Femur (tissue), 1 donor: ENCODE measurements at places on chromosomes 6 and 20.
A peak's percentile ranks its signal among the peaks of the same experiment; 100 is the strongest.

DNA sequence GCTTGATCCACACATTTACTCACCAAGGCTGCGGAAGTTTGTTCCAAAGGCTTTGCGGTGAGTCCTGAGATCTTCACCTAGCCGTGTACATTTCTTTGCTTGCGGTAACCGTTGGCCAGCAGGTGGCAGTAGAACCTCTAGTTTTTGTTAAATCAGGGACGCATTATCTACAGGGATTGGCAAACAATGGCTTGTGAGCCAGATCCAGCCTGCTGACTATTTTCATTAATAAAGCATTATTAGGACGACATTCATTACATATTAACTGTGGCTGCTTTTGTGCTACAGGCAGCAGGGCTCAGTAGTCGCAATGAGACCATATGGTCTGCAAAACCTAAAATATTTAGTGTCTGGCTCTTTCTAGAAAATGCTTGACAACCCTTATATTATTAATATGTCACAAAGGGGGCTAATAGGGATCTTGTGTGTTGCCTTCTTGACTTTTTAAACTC, 174.1 kb downstream of the DOK5 start:
- peak; percentile 69 for DNase-seq

DNA sequence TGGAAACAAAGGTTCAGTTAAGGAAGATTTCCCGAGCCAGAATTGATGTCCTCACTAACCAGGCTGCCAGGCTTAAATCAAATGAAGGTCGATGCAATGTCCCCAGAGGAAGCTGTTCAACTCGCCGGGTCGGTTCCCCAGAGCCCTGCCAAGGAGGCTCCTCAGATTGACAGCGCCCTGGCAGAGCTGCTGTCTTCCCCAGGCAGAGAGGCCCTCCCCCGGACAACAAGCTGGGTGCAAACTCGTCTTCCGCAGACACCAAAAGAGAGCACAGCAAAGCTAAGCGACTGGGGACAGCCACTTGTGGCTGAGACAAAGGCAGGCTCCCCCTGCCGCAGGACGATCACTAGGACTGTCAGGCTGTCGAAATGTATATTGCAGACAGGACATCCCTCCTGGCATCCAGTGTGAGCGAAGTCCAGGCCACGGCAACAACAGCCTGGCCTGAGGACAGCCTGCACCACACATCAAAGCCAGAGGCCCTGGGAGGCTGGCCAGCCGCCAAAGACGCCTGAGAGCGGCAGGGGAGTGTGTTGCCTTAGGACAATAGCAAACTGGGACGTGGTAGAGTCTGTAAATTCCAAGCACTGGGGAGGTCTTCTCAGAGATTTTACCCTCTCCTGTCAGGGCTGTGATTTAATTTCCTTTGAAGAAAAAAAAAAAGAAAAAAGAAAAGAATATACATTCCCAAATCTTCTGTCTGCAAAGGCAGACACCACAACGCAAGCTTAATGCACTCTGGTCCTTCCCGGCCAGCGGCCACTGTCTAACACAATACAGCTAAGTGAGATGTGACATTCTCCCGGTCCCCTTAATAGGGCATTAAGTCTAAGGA, 99.1 kb downstream of the HIVEP2 start:
- DNase-seq: peak; percentile 90

- DNase-seq: no peak
Measured at GRCh38 chr6:109296452-109296851, 85.8 kb downstream of the CD164 start.

DNA sequence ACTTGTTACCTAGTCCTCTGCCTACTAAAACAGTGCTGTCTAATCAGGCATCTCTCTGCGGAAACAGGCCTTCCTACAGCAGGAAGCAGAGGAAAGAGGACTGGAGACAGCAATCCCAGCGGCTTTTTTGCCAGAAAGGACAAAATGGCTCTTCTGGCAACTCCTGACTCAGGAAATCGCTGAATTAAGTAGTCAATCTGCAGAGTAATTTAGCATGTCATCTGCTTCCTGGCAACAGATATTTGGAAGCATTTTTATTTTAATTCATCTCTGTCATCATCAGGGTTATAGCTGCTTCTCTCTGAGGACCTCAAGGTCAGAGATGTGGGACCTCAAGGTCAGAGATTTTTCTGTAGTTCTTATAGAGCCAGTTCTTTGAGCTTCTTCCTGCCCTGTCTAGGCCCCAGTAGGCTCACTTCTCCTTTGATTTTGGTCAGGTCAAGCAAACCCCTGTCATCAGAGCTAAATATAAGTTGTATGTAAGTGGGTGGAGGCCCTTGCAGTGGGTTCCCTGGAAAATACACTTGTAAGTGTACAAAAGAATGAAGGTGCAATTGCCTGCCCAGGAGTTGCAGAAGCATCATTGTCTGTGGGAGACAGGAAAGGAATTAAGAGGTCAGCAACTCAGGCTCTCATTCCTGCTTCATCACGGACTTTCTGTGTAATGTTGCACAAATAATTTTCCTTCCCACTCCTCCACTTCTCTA, 229.4 kb downstream of the ALDH8A1 start:
- no peak for DNase-seq

GRCh38 chr6:125503181-125503580, 201.4 kb upstream of the HDDC2 start:
- no peak for DNase-seq

DNA sequence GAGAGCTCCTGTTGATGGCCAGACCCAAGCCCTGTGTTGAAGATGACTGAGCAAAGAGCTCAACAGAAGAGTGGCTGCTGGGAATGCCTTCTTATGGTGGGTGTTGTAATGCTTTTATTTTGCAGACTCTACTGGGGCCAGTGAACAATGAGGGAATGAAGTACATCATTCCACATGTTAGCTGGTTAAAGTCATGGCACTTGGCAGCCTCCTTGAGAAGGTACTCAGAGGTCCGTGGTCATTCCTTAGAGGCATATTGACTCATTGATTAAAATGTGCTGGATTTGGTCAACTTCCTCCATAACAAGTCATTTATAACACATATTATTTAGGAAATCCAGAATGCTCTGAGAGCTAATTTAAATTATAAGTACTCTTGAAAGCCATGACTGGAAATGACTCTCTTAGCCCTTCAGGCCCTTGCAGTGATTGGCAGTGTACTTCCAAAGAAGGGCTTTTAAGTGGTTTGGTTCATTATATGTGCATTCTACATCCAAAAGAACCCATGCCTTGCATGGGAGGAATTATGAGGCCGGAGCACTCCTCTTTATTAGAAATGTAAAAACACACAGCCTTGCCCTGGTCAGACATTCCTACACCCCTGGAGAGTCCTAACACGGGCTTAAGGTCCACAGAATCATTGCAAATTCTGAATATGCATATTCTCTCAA, 976.9 kb downstream of the KIF16B start:
- DNase-seq: no peak

GRCh38 chr6:77326029-77326428, 137.3 kb downstream of the HTR1B start:
- DNase-seq: no peak

DNA sequence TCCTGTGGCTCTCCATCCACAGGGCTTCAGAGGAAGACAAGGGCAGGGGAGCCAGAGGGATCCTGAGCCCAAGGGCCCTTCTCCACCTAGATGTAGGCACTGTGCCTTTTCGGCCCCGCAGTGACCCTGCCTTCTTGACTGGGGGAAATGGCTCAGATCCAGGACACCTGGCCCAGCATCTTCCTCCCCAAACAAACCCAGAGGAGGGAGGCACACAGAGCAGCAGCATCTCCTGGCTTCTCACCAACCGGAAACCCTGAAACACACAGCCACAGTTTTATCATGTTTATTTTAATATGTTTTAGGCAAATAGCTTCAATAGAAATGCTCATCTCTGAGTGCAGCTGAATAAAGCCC, 84.5 kb upstream of the LRFN2 start:
- DNase-seq: no peak

DNA sequence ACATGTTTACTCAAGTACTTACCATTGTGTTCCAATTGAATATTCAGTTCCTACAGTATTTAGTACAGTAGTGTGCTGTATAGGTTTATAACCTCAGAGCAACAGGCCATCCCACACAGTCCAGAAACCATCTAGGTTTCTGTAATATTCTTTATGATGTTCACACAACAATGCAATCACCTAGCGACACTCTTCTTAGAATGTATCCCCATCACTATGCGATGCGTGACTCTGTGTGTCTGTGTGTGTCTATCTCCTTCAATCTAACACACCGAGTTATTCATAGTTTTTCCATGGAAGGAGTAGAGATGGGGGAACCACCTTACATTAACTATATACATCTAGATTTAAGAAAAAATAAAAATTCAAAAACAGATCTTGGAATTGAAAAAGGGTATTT, 161.7 kb downstream of the INSM1 start:
- DNase-seq: no peak

DNA sequence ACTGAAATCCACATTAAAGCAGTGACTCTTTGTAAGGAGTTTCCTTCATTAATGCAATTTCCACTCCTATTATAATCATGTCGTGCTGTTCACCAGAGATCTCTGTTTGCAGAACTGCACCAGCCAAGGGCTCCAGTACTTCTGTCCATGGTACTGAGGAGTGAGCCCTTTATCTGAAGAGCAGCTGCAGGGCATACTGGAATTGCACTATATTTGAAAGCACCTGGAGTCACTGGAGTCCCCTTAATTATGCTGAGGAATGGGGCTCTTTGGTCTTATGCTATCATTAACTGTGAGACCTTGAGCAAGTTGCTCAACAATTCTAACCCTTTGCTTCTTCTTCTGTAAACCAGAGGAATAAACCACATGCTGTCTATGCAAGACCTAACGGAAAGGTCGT, 61.7 kb upstream of the NUP153 start:
- DNase-seq: no peak

DNA sequence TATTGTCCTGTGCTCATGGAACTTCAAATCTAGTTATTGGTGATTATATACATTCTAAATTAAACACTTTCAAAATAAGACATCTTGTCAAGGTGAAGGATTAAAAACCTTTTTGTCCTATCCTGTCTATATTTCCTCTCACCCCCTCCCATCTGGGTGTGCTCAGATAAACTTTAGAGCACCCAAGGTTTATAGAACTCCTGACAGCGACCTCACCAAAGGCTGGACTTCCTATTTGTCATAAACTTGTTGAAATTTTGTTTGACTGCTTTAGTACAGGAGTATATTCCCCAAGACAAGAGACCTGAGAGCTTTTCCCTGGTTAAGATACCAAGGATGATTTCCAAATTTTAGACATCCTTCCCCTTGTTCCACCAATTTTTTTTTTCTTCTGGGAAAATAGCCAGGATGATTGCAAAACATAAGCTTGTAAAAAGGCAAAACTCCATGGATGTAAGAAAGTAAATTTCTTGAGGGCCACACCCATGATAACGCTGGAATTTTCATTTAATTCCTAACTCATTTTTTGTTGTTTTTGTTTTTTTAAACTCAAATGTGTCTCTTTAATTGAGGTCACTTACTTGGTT, 33.0 kb downstream of the CARMIL1 start:
- no peak for DNase-seq

GRCh38 chr6:155517294-155517693, 61.7 kb upstream of the NOX3 start:
- DNase-seq: no peak

- no peak for DNase-seq
Measured at GRCh38 chr20:14062786-14063185, 67.5 kb downstream of the MACROD2 start.

DNA sequence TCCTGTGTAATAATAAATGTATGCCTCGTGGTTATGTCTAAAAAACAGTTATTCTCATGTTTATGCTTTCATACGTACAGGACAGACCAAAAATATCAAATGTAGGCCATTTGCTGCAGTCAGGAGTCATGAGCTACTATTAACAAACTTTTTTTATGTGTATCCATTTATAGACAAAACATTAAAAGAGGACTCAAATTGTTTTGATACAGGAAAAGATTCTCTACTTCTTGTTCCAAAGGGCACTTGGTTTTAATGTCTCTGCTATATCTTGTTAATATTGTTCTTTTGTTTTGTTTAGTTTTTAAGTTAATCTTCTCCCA, 155.2 kb downstream of the ZDHHC14 start:
- no peak for DNase-seq

GRCh38 chr6:82257088-82257774, 9.7 kb upstream of the IBTK start:
- no peak for DNase-seq

- DNase-seq: no peak
Measured at GRCh38 chr6:77178821-77179220, 284.5 kb downstream of the HTR1B start.

DNA sequence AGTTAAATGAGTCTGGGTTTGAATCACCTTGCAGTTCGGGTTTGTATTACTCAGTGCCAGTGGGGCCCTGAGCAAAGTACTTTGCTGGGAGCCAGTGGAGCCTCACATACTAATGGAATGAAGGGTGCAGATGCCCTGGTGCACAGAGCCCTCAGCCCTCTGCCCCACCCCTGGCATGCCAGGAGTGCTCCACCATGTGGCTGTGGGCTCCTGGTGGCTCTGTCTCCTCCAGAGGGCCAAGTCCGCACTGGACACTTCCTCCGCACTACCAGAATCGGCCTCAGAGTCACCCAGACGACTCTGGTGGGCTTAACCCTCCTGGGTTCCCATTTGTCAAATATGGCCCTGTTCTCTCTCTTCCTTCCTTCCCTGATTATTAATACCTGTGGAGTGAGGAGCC, 94.0 kb downstream of the STK35 start:
- DNase-seq: no peak

DNA sequence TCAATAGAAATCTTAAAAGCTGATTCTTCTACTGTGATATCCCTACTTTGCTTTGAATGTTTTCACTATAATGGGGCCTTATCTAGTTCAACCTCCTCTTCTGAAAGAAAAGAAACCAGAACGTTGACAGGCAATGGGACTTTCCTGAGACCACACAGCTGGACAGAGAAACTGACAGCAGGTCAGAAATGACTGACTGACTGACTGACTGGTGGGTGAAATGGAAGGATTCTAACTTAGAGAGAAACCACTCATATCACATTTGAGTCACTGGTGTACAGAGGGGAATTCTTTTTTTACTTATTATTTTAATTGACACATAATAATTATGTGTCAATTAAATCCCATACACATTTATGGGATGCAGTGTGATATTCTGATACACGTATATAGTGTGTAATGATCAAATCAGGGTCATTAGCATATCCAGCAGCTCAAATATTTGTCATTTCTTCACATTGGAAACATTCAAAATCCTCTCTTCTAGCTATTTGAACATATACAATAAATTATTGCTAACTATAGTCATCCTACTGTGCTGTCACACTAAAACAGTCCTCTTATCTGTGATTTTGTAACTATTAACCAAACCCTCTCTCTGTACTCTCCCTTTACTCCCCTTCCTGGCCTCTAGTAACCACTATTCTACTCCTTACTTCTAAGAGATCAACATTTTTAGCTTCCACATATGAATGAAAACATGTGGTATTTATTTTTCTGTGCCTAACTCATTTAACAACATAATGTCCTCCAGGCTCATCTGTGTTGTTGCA, 64.8 kb upstream of the NRSN1 start:
- no peak for DNase-seq

- DNase-seq: no peak
Measured at GRCh38 chr6:5068153-5068751, 16.9 kb upstream of the PPP1R3G start.

- DNase-seq: peak; percentile 41
Measured at GRCh38 chr6:159450815-159451465, 242.1 kb downstream of the SOD2 start.

GRCh38 chr6:44415449-44415848, 27.9 kb downstream of the CDC5L start:
- no peak for DNase-seq
